ENCODE measurements at places on chromosomes 12 and 14.

DNA sequence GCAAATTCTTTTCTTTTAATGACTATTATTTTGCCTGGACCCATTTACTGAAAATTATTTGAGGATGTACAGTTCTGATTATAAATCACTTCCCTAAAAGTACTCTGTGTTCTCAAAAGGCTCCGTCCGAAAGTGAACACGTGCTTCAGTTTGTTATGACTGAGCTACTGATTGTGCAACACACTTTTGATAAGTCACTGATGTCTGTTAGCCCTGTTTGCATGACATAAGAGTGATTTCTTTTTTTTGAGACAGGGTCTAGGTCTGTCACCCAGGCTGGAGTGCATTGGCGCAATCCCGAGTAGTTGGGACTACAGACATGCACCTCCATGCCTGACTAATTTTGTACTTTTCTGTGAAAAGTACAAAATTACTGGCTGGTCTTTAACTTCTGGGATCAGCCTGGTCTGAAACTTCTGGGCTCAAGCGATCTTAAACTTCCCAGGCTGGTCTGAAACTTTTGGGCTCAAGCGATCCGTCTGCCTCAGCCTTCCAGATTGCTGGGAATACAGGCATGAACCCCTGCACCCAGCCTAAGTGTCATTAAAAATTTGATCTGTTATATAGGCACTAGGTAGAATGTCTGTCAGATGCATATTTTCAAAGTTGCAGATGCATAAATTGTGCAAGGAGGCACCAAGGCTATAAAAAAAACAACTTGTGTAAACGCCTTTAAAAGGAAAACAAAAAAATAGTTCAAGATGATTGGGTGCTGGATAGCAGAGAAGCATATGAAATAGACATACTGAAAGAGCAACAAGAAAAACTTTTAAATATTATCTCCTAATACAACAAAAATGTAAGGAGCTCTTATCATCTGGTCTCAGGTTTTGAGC, 111.5 kb downstream of the SRGAP1 start:
- no peak for DNase-seq

DNA sequence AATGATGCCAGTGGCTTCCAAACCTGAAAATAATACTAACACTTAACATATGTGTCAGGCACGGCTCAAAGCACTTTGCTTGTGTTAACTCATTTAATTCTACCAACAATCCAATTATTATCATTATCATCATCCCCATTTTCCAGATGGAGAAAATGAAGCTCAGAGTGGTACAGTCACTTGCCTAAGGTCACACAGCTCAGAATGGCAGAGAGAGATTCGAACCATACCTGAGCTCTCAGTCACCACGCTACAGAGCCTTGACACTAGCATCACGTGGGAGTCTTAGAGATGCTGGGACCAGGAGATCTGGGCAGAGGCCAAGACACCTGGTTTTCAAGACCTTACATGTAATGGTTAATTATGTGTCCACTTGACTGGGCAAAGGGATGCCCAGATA, 34.2 kb downstream of the DHX37 start:
- no peak for DNase-seq

DNA sequence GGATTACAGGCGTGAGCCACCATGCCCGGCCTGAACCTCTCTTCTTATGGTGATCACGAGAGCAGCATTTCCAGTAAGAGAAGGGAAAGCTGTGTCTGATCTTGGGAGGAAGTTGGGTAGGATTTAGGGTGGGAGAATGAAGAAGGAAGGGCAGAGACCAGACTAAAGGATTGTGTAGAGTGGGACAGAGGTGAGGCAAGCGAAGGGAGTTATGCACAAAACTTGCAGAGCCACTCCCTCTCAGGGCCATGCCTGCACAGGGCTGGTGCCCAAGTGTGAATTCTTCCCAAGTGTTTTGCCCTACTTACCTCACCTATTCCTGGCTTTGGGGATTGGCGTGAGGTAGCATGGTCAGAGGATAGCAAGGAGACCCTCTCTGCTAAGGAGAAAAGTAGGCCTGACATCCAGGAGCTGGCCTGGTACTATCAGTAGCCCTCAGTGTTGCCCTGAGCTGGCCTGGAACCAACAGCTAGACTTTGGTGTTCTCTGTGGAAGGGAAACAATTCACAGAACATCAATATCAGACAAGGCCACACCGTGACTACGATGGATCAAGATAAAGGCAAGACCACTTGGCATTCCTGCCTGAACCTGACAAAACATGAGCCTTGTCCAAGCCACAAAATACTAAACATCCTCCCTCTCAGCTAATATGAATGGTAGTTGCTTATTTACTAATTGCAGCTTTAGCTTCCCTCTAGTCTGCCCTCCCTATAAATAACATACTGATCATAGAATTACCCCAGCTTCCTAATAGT, 201.0 kb upstream of the AMIGO2 start:
- no peak for DNase-seq

DNA sequence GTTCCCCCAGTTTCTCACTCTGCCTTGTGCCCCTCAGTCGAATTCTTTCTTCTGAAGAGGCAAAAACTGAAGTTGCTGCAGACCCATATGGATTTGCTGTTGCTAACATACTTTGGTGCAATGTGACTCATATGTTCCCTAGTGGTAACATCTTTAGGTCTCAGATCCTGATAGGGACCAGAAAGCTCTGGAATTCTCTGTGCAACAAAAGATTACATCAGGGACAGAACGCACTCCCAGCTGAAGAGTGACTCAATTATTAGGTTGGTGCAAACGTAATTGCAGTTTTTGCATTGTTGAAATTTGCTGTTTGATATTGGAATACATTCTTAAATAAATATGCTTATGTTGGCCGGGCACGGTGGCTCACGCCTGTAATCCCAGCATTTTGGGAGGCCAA, 8.2 kb upstream of the DHRS2 start:
- no peak for DNase-seq

GRCh38 chr14:97874394-97874793, 1077.2 kb downstream of the VRK1 start:
- no peak for DNase-seq

DNA sequence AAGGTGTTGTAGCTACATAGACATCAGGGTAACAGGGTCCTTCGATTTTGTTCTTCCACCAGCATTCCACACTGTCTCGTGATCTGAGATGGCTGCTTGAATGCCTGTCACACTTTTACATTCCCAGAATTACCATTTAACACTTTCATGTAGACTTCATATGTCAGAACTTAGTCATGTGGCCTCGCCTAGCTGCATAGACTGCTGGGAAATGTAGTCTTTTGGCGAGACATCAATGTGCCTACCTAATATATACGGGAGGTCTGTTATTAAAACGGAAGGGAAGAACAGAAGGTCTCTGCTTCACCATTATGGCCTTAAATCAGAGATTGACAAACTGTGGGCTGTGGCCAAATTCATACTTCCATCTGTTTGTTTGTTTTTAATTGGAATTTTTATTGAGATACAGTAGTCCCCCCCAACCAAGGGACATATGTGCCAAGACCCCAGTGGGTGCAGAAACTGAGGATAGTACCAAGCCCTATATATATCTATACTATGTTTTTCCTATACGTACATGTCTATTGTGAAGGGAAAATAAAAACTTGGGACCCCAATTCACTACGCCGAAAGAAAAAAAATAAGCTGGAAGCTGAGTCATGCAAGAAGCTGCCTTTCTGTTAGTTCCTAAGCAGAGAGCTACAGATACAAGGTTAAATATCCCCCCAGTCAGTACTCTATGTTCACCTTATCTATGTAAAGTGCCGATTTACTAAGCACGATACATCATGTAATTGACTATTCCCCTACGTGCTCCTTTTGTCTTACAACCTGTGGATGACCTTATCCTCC, 11.3 kb upstream of the HRK start:
- DNase-seq, result no peak

GRCh38 chr12:94229902-94230301, 81.5 kb downstream of the PLXNC1 start:
- DNase-seq, result no peak

- DNase-seq, result no peak
Measured at GRCh38 chr12:75984577-75985182, 46.9 kb downstream of the PHLDA1 start.

DNA sequence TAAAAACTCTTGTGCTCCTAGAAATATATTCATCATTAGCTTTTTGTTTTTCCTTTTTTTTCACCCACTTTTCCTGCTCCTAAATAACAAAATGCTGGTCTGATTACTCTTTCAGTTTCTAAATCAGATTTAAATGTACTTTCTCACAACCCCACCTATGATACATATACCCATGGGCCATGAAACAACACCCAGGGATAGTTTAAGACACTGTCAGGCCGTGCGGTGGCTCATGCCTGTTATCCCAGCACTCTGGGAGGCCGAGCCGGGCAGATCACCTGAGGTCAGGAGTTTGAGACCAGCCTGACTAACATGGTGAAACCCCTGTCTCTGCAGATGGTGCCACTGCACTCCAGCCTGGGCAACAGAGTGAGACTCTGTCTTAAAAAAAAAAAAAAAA, 1.6 kb upstream of the NUMB start:
- no peak for DNase-seq

DNA sequence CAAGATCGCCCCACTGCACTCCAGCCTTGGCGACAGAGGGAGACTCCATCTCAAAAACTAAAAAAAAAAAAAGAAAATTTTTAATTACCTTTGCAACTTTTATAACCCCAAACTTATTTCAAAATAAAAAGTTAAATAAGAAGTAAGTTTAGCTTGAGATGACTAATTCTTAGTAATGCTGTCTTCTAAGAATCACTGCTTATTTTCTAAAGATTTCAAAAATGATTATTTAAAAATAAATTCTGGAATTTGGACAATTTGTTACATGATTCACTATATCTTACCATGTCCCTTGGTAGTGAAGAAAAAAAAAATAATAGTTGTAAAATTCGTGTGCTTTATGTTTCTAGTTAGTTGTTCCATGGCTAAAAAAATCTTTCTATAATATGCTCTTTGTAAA, 11.6 kb upstream of the HECTD1 start:
- DNase-seq, result no peak

DNA sequence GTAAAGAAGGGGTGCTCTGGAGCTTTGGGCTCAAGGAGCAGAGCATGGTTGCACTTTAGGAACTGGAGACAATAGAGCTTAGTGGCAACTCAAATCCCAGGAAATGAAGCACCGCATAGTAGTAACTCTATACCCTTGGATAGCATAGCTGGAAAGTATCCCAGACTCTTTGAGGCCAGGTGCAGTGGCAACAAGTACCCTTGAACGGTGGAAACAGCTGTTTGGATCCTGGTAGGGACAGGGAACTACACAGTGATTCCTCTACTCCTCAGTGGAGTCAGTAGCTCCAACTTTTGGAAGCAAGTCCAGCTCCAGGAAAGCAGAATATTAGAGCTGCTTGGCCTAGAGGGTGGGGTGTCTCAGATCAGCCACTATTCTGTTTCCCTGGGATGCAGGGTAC, 129.0 kb upstream of the WSCD2 start:
- no peak for DNase-seq

GRCh38 chr14:22564463-22564862, 24.6 kb downstream of the DAD1 start:
- DNase-seq, result no peak

GRCh38 chr14:38749936-38750335, 353.1 kb downstream of the SEC23A start:
- DNase-seq, result no peak

DNA sequence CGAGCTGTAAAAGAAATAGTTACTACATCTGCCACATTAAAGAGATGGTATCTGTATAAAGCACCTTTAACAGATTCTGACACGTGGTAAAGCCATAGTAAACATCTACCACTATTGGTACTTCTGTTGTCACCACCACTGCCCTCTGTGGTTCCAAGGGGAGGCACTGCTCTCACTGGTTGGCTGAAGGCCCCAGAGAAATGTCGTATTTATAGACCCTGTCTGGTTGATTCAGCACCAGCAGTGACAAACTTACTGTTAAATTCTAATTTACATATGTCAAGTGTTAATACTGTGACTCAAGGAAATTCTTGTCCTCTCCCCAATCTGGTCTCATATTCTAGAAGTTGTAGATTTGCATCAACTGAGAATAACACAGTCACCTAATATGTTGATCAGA, 281.1 kb downstream of the ERC1 start:
- DNase-seq, result peak; percentile 4

- DNase-seq, result no peak
Measured at GRCh38 chr12:45833401-45833800, 103.9 kb downstream of the ARID2 start.

DNA sequence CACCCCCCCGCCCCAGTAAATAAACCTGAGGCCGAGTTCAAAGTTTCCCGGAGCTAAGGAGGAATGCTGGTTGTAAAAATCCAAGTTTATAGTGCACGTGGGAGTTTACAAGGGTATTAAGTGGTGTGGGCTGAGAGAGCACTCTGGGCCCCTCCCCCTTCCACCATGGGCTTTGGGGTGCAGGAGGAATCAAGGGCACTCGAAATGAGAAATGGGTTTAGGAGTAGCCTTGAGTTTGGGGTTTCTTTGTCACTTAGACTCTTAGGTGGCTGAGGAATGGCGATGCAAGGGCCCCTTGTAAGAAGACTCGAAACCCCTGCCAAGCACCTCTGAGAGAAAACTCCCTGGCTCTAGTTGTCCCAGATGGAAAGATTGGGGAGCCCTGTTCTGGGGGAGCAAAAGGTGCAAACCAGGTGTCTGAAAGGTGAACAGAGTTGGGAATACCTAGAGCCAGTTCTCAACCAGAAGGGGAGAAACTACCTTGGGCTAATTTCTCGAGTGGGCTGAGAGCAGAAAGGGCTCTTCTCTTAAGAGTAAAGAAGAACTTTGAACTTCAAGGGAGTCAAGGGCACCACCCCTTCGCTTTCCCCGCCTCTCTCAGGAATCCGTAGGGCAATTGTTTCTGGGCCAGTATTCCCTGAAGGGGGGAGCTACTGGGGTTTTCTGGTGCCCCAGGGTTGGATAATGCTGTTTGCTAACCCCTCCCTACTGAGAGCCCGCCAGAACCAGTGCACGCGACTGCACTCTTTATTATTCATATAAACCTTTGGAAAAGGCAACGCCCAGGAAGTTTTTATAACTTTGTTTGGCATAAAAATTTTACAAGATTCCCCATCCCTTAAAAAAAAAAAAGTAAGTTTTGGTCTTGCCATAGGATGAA, 4.0 kb upstream of the HOTAIR start:
- DNase-seq, result no peak

DNA sequence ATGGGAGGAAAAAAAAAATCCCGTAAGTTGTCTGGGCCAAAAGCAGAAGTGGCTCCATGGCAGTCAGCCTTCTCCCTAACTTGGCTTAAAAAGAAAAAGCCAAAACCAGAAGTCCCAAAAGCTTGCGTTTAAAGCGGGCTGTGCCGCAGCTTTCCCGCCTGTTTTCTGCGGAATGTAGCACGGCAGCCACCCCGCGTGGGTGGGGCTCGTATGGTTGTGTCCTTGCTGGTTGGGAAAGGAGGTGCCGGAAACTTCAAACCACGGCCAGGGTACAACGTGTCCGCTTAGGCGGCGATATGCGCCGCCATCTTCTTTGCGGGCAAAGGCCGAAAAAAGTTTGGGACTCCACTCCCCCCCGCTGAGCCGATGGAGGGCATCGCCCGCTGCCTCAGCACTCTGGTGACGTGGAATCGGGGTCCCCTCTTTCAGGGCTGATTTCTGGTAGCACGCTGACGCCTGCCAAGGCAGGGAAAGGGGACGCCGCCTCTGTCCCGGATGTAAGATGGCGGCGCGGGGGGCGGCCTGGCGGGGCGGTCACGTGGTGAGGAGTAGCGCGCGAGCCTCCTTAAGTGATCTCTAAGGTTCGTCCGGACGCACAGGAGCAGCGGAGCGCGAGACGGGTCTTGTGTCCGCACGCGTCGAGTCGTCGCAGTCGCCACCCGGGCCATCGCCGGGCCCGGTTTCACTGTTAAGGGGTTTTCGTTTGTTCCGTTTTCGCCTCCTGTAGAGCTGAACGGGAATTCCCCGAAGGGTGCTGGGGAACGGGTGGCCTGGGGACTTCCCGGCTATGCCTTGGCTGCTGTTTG, 135.8 kb downstream of the MON2 start:
- peak; percentile 79 for DNase-seq

GRCh38 chr12:100995771-100996170, 201.2 kb downstream of the ANO4 start:
- no peak for DNase-seq

- no peak for DNase-seq
Measured at GRCh38 chr12:30965613-30965985, 39.1 kb downstream of the TSPAN11 start.
